ENCODE measurements at places on chromosomes 16 and 17.

- no peak for DNase-seq
These were observed 9.1 kb downstream of the SHCBP1 start for GRCh38 chr16:46612121-46612520.

DNA sequence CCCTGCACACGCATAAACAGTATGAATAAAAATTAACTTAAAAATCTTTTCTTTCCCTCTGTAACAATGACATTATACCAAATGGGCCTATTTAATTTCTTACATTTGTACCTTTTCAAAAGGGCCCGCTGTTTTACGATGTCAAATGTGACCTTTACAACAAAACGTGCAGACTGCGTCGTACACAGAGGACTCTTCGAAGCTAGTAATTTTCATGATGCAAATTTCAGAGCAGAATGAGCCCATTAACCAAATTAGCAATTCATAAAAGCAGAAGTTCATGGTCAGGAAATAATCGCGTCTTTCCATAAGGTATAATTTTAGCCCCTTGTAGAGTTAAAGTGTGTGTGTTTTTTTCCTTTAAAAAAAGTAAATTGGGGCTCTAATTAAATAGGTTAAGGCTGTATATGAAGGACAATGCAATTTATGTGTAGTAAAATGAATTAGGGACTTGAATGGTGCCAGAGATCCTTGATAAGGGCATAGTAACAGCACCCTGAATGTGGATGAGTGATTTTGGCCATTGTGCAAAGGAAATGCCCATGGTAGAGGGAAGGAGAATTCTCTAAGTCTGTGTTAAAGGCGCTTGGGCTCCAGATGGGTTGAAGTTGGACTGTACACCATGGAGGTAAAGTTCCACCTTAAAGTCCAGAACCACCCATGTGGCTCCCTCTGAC is 546.4 kb upstream of the EEF2KMT start:
- no peak for DNase-seq

GRCh38 chr16:19604911-19605310 is 49.4 kb downstream of the VPS35L start:
- no peak for DNase-seq

GRCh38 chr17:1203111-1203966 is 23.6 kb upstream of the ABR start:
- DNase-seq, result no peak

- no peak for DNase-seq
These were observed 138.9 kb downstream of the SEC14L1 start for GRCh38 chr17:77279448-77280303.

DNA sequence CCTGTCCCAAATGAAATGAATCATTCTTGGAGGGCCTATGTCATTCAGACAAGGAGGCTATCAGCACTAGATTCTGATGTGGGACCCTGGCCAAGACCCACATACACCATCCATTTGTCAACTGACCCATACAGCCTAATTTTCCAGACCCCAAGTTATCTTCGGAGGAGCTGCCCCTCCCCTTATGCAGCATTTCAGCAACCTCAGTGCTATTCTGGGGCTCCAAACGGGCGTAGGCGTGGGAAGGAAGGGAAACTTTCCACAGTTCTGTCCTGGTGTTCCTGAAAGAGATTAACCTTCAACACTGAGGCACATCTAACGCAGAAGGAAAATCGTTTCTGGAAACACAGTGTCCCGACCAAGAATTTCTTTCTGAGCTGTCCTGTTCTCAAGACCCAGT is 86.7 kb downstream of the MYH11 start:
- DNase-seq, result no peak

DNA sequence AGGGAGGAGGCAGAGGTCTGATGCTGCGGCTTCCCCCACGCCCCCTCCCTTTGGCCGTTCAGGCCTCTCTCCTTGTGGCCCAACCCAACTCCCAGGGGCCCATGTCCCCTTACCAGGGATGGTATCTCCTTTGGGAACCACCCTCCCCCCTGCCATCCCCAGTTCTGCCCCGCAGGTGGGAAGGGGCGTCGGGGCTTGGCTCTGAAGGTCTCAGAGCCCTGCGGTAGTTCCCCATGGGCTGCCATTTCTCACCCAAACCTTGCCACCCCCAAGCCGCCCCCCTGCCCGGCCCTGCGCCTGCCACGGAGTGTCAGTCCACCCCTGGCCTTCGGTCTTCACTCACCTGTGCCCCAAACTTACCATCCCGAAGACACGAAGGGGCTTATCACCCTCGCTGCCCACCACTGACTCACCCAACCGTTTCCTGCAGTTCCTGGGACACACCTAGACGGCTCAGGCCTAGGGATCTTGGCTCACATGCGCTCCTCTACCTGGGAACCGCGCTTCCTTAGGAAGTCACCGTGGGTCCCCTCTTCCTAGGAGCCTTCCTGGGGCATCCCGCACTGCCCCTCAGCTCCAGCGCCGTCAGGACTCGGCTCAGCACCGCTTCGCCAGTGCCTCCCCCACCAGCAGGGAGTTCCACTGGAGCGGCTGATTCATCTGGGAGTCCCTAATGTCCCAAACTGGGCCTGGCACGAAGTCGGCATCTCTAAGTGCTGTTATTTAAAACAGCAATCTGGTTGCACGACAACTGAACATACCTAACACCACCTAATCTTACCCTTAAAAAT is 1.1 kb upstream of the DOC2A start:
- DNase-seq, result no peak

DNA sequence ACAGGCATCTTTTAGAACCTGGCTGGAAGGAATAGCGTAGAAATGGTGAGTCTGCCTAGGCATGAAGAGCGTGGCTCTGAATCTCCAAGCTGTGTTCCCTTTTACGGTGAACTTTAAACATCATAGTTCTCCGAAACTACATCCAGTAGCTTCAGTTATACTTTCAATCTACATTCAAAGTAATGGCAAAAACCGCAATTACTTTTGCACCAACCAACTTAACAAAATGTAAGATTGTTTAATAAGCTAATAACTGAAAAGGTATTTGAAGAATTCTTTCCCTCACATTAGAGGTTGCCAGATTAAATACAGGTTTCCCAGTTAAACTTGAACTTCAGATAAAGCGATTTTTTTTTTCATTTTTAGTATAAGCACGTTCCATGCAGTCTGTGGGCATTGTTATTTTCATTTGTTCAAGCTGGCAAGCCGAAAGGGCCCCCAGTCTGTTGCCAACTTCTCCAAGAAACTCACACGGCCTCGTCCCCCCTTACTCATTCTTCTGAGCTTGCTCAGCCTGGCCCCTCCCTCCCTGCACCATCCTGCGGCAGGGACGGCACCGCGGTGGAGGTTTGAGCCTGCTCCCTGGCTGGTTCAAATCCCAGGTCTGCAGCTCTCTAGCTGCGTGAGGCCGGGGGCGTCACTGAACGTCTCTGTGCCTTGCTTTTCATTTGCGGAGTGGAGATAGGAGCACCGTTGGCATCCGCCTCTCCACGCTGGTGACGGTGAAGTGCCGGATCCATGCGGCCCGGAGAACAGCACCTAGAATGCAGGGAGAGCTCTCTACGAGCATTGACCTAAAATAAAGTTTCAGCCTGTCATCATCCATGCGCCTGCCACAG is 3.5 kb upstream of the MTHFSD start:
- no peak for DNase-seq

- DNase-seq, result no peak
These were observed 202.1 kb downstream of the CYLD start for GRCh38 chr16:50944033-50944432.

DNA sequence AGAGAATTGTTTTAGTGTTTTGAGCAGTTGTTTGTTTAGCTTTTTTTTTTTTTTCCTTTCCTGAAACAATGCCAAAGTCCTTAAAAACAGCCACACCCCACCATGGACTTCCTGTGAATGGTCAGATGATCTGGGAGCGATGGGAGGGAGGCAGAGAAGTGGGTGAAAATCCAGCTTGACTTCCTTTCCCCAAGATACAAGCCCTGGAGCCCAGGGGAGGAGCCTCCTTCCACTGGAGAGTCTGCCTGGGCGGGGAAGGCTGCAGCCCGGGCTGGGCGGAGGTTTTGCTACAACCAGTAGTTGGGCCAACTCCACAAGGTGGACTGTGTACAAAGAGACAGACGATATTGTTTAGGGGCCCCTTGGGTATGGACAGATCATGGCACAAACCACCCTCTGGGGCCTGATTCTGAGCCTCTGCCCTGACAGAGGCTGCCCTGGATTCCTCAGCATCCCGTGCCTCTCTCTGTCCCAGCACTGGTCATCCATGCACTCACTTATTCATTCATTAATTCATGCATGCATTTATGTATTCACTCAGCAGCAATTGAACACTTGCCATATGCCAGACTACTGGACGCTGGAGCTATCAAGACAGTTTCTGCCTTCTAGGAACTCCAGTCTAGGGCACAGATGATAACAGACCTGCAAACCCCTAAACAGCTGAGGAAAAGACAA is 29.8 kb downstream of the WSB1 start:
- DNase-seq, result no peak

DNA sequence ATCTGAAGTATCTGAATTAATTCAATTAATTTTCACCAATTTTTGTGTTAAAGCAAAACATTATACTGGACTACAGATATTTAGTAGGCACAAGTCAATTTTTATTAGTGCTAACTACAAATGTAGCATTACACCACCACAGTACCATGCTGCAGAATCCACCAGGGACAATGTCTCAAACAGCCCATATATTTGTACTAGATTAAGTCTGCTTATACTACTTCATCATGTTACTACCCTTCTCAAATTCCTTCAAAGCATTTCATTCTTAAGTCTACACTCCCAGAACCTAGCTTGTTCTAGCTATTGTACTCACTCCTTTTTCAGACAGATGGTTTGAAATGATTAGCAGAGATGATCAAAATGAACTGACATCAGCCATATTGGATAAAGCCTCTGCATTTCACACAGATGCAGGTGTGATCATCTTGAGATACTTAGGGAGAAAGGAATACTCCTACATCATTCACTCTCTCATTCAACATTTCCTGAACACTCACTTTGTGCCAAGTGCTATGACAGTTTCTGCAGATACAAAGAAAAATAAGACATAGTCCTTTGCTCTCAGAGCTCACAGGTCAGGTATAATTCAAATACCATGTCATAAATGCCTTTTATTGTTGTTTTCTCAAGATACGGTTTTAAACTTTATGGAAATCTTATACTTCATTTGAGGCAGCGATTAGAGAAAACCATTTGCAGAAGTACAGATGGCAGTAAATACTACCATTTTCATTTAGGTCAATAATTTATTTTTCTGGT is 47.7 kb downstream of the SMURF2 start:
- DNase-seq, result no peak

All from D721Med (cell line).